ENCODE measurements at places on chromosomes 5 and 9. TPM values are rescaled to one million over a fixed set of nuclear protein-coding genes. Genes with fewer than 3 reads are reported as not detected.

The SPRY4 gene
- 0.53 TPM for total RNA-seq

The LIFR gene
- total RNA-seq = not detected

The DEPDC1B gene
- 0.36 TPM for total RNA-seq

The ANKRD33B gene
- 1.3 TPM for total RNA-seq

The FREM1 gene
- total RNA-seq = not detected

The N4BP3 gene
- 17.3 TPM for total RNA-seq

The IRX1 gene
- total RNA-seq = not detected

The MAST4 gene
- total RNA-seq = 8.5 TPM

The MARCHF3 gene
- total RNA-seq = 7.7 TPM

The IFNA13 gene
- not detected for total RNA-seq

The PCDHB3 gene
- not detected for total RNA-seq

The ITGA2 gene
- total RNA-seq = not detected

The GLRA1 gene
- not detected for total RNA-seq

The PCDHA9 gene
- not detected for total RNA-seq

The C9orf153 gene
- total RNA-seq = 0.54 TPM

The ANKRD34B gene
- not detected for total RNA-seq

The FST gene
- total RNA-seq = not detected

The ENHO gene
- not detected for total RNA-seq

The CCNG1 gene
- 114 TPM for total RNA-seq

The CD274 gene
- total RNA-seq = 3.7 TPM

The FOXD4L4 gene
- not detected for total RNA-seq

The GDNF gene
- total RNA-seq = not detected

The CRB2 gene
- not detected for total RNA-seq

The PPP3R2 gene
- total RNA-seq = not detected

The MRPS30 gene
- 52.4 TPM for total RNA-seq

The VPS13A gene
- total RNA-seq = 35.5 TPM

The NDST1 gene
- total RNA-seq = 0.22 TPM

The OR13D1 gene
- total RNA-seq = not detected

The CDKN2B gene
- total RNA-seq = not detected

The CTNND2 gene
- not detected for total RNA-seq

The TMED9 gene
- total RNA-seq = 42.4 TPM

The IL4 gene
- total RNA-seq = not detected

The LECT2 gene
- total RNA-seq = not detected

The PCDHA8 gene
- not detected for total RNA-seq

The PCDHGA5 gene
- total RNA-seq = not detected

The PTGDS gene
- 7.5 TPM for total RNA-seq

The PDLIM4 gene
- total RNA-seq = not detected

The LCN15 gene
- not detected for total RNA-seq

The TNFSF8 gene
- total RNA-seq = 49.3 TPM

The TMED7 gene
- total RNA-seq = 71.5 TPM
